Sigmoid colon (tissue), 7 donors: ENCODE measurements at places on chromosomes 2 and 18. TPM values are rescaled to one million over a fixed set of nuclear protein-coding genes. Genes with fewer than 3 reads are reported as not detected.

Gene COL3A1
- total RNA-seq = 475 TPM

Gene LAPTM4A
- total RNA-seq = 246 TPM

Gene PSMA8
- total RNA-seq = not detected

Gene FAM110C
- not detected for total RNA-seq

DNA sequence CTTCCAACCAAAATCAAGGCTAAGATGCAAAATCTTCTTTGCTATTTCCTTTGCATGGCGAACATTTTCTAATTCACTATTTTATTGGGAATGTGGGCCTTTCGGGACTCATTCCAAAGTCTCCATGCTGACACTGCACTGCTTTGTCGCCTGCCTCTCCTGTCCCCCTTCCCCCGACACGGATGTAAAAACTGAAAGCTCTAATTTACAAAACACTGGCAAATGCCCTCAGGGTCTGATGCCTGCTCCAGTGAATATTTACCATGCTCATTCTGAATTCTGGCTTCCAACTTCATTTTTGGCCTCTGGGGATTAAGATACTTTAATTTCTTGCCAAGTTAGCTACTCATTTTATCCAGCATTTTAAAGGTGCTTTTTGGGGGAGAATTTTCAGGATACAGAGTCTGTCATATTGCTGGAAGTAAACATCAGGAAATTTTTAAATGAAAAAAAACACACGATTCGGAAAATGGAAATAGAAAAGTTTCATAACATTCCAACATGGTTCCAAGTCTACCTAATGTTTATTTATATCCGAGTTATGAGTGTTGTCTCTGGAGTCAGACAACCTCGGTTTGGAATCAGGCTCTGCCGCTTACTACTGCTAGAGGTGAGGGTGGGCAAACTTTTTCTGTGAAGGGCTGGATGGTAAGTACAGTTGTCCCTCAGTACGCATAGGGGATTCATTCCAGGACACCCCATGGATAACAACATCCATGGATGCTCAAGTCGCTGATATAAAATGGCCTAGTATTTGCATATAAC is 14.6 kb upstream of the LTBP1 start:
- H3K4me1 ChIP-seq = no peaks in the 10 kb centered on the region
- H3K4me3 ChIP-seq = no peak overlapping the region
- DNase-seq = no peak
- no peaks in the 10 kb centered on the region for H3K36me3 ChIP-seq
- no peak overlapping the region for H3K27ac ChIP-seq
- H3K27me3 ChIP-seq = peaks cover 6% of the 10 kb centered on the region

DNA sequence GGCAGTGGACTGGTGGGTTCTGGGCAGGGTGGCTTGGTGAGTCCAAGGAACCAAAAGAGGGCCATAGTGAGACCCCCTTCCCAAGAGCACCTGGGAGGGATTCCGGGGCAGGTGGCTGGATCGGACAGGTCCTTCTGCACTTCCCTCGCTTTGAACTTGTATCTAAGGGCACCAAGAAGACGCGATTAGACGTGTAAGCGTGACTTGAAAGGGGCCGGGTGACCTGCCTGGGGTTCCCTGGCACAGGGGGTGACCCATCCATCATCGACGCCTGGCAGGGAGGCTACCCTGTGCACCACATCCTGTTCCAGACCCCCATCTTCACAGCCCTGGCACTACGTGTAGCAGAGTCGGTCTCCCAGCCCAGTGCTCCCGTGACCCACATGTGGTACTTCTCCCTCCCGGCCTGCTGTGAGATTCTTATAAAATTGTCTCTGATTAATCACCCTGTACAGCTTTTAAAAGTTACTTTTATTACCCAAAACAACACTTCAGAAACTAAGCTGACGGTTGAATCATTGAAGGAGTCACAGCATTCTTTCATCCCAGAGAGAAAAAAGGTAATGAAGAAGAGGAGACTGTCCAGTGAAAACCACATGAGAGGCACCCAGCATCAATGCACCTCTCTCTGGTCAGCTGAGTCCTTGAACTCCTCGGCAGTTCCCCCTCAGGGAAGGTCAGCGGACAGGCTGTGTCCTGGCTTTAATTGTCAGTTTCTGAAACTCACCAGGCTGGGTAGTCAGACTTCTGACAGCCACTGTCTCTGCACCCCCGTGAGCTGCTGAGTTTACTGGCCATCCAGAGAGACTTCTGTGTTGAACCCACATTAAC is 13.0 kb downstream of the SH3BP4 start:
- H3K4me1 ChIP-seq = peaks cover 33% of the 10 kb centered on the region
- H3K36me3 ChIP-seq = no peaks in the 10 kb centered on the region
- H3K4me3 ChIP-seq = no peak overlapping the region
- no peaks in the 10 kb centered on the region for H3K27me3 ChIP-seq
- peak; percentile 58 for DNase-seq

GRCh38 chr2:112718863-112719370 is 1.9 kb upstream of the NT5DC4 start:
- no peaks in the 10 kb centered on the region for H3K36me3 ChIP-seq
- H3K27ac ChIP-seq = no peak overlapping the region
- no peak overlapping the region for H3K4me3 ChIP-seq
- DNase-seq = no peak

DNA sequence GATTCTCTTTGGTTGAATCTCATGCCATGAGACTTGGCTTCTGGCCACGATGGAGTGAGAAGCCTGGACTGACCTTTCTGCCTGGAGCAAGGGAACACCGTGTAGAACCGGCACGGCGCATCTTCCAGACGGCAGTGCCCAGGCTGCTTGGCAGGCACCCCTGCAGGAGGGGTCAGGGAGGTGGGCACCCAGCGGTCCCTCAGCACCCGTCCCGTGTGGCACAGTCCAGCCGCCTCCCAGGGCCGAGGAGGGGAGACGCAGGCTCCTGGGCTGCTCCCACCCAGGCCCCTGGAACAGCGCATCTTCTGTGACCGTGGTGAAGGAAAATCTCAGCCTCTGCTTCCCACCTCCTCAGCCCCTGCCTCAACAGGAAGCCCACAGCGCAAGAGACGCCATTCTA is 95.7 kb downstream of the CMPK2 start:
- H3K27me3 ChIP-seq = no peaks in the 10 kb centered on the region
- no peak overlapping the region for H3K4me3 ChIP-seq
- H3K4me1 ChIP-seq = peaks cover 7% of the 10 kb centered on the region
- DNase-seq = no peak

DNA sequence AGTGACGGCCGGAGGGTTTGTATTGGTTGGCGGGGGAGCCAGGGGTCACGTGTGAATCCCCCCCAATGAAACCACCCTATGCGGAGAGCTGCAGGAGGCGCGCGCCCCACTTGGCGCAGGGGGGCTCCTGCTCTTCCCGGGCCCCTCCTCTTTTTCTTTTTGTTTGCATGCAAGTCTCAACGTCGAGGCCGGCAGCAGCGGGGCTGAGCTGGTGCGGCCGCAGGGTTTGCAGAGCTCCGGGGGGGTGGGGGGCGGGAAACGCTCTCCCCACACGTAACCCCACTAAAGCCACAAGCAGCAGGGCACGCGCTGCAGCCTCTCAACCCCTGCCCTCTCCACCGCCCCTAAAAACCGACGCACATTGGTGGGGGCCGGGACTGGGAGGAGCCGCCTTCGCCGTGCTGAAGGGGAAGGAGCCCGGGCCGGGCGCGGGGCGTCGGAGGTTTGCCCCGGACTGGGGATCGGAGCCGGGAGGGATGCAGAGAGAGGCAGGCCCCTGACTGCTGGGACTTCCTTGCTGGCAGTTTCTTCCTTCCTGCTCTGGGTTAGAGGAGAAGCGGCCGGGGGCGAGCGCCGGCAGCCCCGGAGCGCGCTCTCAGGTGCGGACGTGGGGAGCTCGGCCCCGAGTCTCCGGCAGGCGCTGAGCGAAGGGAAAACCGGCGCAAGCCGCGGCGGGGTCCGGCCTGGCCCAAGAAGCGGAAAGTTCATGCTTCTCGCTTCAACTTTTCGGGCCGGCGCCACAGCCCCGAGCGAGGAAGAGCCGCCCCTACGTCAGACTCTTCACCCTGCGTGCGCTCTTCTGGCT is 864 bp downstream of the LBH start:
- no peaks in the 10 kb centered on the region for H3K27me3 ChIP-seq
- peak overlapping the region; percentile 93 for H3K27ac ChIP-seq
- no peaks in the 10 kb centered on the region for H3K36me3 ChIP-seq
- H3K4me1 ChIP-seq = no peaks in the 10 kb centered on the region
- H3K4me3 ChIP-seq = peak overlapping the region; percentile 79

DNA sequence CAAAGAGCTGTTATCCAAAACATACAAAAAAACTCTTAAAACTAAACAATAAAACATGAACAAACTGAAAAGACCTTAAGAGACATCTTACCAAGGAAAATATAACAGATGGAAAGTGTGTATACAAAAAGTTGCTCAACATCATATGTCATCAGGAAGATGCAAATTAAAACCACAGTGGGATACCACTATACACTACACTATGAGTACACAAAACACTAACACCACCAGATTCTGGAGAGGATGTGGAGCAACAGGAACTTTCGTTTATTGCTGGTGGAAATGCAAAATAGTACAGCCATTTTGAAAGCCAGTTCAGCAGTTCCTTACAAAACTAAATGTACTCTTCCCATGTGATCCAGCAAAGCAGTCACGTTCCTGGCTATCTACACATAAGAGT is 221.4 kb downstream of the CMPK2 start:
- no peak for DNase-seq
- H3K4me3 ChIP-seq = no peak overlapping the region
- H3K27ac ChIP-seq = no peak overlapping the region
- H3K4me1 ChIP-seq = no peaks in the 10 kb centered on the region
- H3K27me3 ChIP-seq = no peaks in the 10 kb centered on the region

DNA sequence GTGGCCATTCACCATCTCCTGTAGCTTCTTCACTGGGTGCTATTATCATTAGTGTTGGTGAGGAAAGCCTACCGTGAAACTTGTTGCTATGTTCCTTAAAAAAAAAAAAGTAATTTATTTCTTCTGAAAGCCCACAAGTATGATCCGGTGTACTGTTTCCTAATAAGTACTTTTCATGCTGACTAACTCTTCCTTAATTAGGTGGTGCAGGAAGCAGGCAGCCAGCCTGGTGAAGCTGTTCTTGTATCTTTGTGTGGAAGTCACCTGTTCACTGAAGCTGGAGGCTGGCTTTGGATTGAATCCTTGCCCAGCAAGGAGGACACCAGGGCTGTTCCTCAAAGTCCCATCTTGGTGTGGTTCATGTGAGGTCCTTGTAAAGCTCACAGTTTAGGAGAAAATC is 321.7 kb upstream of the THSD7B start:
- no peak for DNase-seq
- H3K27ac ChIP-seq = no peak overlapping the region
- H3K36me3 ChIP-seq = no peaks in the 10 kb centered on the region

- H3K4me3 ChIP-seq = no peak overlapping the region
- DNase-seq = no peak
- H3K27me3 ChIP-seq = no peaks in the 10 kb centered on the region
These were observed 8.1 kb downstream of the SMAD4 start for GRCh38 chr18:51038110-51038509.

- no peaks in the 10 kb centered on the region for H3K4me1 ChIP-seq
- H3K27me3 ChIP-seq = no peaks in the 10 kb centered on the region
- H3K4me3 ChIP-seq = no peak overlapping the region
- no peaks in the 10 kb centered on the region for H3K36me3 ChIP-seq
These were observed 10.8 kb upstream of the ERMN start for GRCh38 chr2:157336137-157337010.

- no peaks in the 10 kb centered on the region for H3K36me3 ChIP-seq
- no peak for DNase-seq
- H3K4me1 ChIP-seq = peaks cover 4% of the 10 kb centered on the region
- no peaks in the 10 kb centered on the region for H3K27me3 ChIP-seq
- no peak overlapping the region for H3K27ac ChIP-seq
These were observed 89.2 kb upstream of the MYO3B start for GRCh38 chr2:170088776-170089175.

DNA sequence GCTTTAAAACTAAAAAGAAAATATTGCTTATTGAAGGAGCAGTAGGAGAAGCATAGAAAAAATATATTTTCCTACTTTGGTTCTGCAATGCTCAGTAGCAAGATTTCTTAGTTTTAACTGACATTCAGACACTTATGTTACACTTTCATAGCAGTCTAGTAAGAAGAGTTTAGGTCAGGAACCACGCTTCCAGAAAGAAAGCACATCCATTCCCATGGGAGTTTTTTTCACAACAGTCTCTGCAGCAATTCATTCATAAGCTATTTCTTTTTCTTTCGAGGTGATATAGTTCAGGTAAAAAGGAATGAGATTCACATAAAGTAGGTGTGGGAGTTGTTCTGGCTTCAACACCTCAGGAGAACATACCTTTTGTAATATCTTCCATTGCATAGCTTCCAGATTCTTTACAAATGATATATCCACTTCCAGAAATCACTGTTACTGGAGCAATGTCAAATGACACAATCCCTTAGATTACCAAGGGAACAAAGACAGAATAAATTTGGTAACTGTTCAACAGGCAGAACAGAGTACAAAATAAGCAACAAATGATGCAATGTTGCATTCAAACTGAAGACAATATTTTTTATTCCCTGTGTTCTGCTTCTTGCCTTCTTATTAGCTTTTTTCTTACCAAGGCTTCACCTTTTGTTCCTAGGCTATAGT is 95.2 kb upstream of the GULP1 start:
- H3K4me1 ChIP-seq = no peaks in the 10 kb centered on the region
- H3K36me3 ChIP-seq = no peaks in the 10 kb centered on the region
- no peak overlapping the region for H3K4me3 ChIP-seq
- H3K27ac ChIP-seq = no peak overlapping the region
- DNase-seq = no peak

DNA sequence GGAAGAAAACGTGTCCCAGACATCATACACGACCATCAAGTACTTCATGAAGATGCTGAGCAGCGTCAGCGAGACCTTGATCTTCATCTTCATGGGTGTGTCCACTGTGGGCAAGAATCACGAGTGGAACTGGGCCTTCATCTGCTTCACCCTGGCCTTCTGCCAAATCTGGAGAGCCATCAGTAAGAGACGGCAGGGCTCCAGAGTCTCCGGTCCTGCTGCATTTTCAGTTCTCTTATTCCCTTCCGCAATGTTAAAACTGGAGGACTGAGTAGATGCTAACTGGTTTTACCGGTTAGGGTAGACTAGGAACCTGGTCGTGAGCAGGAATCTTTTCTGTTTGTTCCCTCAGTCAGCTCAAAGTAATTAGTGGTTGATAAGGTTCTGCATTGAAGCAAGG is 32.3 kb downstream of the SLC9A4 start:
- H3K27me3 ChIP-seq = no peaks in the 10 kb centered on the region
- H3K36me3 ChIP-seq = no peaks in the 10 kb centered on the region
- no peak overlapping the region for H3K27ac ChIP-seq
